Thymus (tissue), 14 donors: ENCODE measurements at places on chromosomes 2 and 18.

DNA sequence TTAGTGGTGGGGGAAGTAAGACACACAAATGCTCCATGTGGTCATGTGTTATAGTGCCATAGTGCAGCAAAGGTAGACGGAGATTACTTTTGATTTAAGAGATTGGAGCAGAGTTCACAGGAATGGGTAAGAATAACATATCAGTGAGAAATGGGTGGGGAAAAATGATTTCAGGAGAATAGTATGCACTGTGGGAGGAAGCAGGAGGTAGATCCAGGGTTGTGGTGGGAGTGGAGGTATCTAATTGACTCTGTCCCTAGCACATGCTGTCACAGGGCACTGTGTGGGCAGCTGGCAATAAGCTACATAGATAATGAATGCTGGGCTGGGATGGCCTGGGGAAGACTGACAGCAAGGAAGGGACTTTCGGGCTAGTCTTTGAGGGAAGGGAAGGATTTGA, 65.3 kb downstream of the STAT1 start:
- DNase-seq, result no peak

GRCh38 chr2:61970807-61971556, 65.5 kb downstream of the COMMD1 start:
- DNase-seq, result no peak

DNA sequence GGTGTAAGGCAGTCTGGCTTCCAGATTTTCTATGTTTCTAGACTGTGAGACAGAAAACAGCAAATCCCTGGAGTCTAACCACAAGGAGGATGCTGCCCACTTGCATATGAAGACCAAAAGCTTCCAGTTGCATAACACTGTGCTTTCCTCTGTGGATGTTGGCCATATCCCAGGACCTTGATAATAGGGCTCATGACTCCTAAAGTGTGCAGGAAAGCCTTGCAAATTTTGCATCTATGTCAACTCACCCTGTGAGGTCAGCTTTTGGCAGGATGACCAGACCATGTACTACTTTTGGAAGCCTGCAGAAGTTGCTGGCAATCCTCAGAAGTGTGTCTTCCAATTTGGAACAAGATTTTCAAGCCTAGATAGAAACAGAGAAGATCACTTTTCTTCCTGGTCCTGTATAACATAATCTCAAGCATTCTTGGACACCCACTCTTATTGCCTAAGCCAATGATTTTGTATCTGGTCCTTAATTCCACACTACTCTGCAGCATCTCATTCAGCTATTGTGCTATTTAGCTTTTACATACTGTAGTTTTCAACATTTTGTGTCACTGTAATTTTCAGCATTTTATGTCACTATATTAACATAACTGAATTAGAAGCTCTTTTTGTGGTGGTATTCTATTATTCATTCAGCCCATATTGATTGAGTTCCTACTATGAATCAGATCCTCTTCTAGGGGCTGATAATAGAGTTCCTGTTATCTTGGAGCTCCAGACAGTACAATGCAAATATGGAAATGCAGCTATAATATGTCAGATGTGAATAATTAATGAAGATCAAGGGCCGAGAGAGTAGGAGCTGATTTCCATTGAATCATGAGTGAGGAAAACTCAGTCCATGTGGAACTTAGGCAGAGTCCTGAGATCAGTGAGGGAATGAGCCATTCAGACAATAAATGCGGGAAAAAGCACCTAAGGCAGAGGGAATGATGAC, 85.3 kb upstream of the RAB27B start:
- no peak for DNase-seq

DNA sequence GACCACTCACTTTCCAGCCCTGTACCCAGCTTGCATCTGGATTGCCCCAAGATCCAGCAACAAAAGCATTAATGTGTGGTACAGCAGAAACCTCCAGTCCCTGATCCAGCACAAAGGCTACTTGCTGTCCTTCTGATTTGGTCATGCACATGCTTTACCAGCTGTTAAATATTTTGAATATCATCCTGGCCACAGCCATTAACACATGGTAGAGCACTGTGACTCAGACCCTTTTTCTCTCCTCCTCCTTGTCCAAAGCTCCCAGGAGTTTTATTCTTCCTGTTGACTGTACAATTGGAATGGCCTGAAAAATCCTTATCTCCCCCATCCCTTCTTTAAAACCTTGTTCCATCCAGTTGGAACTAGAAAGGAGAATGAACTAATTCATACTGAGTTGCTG, 419.7 kb upstream of the TNP1 start:
- DNase-seq, result no peak

- DNase-seq, result no peak
Observed at GRCh38 chr2:33246432-33246831, 230.0 kb upstream of the RASGRP3 start.

GRCh38 chr2:19045151-19045550, 313.3 kb downstream of the OSR1 start:
- DNase-seq, result no peak

DNA sequence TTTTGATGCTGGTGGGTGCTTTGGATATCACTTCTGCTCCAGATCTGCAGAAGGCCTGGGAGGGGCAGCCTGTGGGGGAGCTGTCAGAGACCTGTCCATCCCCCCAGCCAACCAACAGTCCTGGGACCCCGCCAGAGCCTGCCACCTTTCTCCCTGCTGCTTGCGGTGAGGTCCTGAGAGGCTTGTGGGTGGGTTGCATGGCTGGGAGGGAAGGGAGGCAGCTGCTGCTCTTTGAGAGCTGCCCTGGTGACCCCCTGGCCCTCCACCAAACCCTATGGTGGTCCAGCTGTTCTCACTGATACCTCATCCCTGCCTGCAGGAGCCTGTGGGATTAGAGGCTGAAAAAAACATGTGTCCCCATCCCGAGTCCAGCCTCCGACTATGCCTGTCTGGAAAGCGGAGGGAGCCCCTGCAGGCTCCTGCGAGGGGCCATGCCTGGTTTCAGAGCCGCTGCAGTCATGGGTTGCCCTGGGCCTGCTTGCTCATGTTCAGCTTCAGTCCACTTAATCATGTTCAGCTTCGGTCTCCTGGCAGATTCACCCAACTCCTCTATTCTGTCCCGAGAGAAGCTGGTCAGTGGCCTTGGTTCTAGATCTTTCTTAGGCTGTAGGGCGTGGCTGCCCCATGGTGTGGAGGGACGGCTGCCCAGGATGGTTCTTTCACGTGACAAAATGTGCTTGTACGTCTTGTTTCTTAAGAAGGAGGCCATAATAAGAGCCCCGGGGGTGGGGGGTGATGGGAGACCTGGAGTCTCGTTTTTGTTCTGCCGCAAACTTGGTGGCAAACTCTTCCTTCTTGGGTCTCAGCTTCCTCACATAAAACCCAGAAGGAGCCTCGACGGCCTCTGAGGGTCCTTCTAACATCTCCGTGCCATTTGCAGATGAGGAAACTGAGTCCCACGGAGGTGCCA, 98.5 kb downstream of the CTIF start:
- DNase-seq, result no peak

DNA sequence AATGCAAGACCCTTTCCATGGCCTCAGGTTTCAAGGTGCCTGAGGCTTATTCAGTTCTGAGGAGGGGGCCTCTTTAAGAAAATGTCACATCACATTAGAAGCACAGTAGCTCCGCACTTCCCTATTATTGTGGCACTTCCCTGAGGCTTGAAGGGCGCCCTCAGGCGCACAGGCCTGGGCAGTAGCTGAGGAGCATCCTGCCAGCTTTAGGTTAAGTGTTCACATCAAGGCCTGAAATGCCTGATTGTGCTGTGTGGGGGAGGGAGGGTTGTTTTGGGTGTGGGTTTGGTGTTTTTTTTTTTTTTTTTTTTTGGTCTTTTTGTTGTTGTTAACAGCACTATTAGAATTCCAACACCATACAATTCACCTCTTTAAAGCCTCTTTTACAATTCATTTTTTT, 107.9 kb downstream of the CABLES1 start:
- no peak for DNase-seq
